ENCODE measurements at places on chromosomes 1 and 21. TPM values are rescaled to one million over a fixed set of nuclear protein-coding genes. Genes with fewer than 3 reads are reported as not detected.

The OXCT2 gene
- total RNA-seq = 0.53 TPM

DNA sequence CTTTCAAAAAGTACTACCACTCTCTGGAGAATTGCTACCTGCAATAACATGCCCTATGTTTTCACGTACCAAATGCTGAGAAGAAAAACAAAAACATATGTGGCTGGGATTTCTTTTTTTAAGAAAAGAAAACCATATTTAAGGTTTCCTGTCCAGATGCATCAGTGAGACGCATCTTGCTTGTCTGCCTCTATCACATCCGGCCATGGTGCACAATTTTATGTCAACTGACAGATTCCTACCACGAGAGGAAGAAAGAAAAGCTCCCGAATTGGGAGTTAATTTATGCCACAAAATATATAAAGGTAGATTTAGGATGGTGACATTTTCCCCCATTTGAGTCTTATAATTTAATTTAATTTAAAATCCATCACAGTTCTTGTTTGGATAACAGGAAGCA is 62.3 kb upstream of the COL24A1 start:
- no peak for DNase-seq

DNA sequence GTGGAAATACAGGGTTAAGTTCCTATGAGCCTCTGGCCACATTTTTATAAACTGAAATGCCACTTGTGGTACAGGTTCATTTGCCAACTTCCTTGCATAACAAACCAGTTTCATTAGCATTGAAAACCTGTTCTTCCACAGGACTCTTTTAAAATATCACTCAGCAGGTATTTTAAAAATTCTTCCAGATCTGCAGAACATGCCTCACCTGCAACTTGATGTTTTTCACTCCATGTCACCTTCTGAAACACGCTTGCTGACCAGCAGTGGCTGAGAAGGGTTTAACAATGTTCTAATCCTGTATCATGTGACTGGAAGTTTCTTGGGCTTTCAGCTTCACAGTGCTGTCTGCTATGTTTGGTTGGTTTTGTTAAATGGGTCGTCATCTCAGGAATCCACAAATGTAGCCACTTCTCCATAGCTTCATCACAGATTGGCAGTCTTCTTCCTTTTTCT is 17.6 kb upstream of the CBR3 start:
- DNase-seq = no peak

- DNase-seq = peak; percentile 78
Measured at GRCh38 chr1:58783090-58783992, 506 bp downstream of the JUN start.

GRCh38 chr1:31302709-31303441 is 6.0 kb downstream of the ZCCHC17 start:
- DNase-seq = no peak

- DNase-seq = no peak
Measured at GRCh38 chr1:66503841-66504470, 30.0 kb upstream of the SGIP1 start.

The LAPTM5 gene
- total RNA-seq = 485 TPM

The S100A14 gene
- total RNA-seq = not detected

The SLC26A9 gene
- total RNA-seq = not detected

The TARDBP gene
- 174 TPM for total RNA-seq

The LRRIQ3 gene
- 1.8 TPM for total RNA-seq

DNA sequence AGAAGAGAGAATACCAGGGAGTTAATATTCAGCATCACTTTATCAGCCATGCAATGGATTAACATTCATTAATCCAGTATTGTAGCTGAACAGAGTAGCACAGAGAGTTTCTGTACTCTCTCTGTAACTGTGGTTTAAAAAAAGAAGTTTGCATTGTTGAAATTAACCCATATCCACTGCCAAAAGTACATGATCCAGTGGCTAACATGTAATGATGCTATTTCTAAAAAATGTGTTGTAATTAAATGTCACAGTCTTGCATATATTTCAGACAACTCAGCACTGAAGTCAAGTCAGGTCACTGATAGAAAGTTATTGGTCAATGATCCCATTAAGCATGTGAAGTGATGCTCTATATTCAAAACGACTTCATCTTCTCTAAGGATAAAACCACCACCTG is 141.3 kb downstream of the NRIP1 start:
- DNase-seq = no peak

DNA sequence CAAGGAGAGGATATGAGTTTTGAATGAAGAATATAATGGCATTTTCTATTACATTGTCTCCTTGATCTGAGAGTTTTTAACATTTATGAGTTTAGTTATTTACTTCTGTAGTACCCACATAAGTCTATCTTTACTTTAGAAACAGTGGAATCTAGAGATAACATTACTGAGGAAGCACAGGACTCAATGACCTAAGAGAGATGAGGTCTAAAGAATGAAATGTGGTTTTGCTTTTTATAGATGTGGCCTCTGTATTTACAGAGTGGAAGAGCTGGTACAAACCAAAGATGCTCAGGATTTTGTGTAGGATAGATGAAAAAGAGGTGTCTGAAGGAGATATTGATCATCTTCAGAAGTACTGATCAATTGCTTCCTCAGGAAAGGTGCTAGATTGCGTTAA is 177.3 kb downstream of the KCTD3 start:
- no peak for DNase-seq

- DNase-seq = no peak
Measured at GRCh38 chr21:39071623-39072214, 111.5 kb downstream of the PSMG1 start.

DNA sequence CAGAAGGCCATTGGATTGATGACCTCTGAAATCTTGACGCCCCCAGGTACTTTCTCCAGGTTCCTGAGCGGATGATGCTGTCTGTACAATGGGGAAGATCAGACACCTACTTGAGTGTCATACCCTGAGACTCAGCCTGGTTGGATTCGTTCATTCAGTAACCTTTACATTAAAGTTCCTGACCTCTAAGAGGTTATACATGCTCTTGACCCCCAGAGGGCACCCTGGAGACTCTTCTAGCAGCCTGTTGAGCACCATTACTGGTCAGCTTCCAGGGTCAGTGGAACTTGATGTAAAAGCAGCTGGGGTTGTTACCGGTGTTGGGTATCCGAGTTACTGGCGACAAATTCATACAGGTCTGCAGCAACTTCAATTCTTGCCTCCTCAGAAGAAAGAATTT is 114.3 kb upstream of the ZNF678 start:
- no peak for DNase-seq

The SLC5A9 gene
- total RNA-seq = not detected

GRCh38 chr21:21436012-21436534 is 437.9 kb downstream of the NCAM2 start:
- no peak for DNase-seq

- no peak for DNase-seq
Measured at GRCh38 chr1:182301026-182301436, 90.6 kb downstream of the GLUL start.

GRCh38 chr1:52204696-52205095 is 62.8 kb downstream of the ZFYVE9 start:
- DNase-seq = no peak

DNA sequence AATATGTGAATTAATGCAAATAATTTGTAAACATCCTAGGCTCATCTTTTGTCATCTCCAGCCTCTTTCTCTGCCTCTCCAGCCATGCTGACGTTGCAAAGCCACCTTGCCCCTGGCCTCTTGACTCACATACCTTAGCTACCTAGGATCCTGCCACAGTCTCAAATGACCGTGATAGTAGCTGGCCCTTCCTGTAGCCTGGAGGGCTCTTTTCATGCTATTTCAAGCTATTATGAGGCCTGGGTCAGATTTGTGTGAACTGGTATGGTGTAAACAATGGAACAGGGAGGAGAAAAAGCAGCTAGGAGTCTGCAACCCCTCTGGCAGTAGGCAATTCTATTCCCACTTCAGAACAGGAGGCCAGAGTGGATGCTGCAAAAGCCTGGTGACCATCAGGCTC is 337.7 kb downstream of the DISC1 start:
- no peak for DNase-seq

- DNase-seq = no peak
Measured at GRCh38 chr1:155126556-155127104, 1.0 kb upstream of the EFNA1 start.

- DNase-seq = no peak
Measured at GRCh38 chr1:202944438-202944921, 13.6 kb downstream of the ADIPOR1 start.

DNA sequence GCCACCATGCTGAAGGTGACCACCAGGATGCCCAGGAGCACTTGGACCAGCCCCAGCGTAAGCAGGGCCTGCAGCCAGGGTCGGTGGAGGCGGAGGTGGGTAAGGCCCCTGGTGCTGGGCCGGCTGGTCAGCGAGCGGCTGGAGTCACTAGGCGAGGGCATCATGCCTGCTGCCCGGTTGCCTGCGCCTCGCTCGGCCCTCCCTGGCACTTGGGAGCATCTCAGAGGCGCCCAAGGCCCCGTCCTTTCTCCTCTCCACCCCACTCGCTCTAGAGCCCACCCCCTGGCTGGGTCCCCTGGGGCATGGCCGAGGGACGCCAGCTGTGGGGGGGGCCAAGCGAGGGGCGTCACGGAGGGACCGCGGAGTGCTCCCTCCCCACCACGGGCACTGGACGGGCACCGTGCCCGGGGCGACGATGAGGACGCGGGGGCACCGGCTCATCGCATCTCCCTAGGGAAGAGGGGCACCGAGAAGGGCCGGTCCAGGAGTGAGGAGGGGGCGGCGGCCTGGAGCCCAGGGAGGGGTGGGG is 505 bp downstream of the ENTREP3 start:
- no peak for DNase-seq

DNA sequence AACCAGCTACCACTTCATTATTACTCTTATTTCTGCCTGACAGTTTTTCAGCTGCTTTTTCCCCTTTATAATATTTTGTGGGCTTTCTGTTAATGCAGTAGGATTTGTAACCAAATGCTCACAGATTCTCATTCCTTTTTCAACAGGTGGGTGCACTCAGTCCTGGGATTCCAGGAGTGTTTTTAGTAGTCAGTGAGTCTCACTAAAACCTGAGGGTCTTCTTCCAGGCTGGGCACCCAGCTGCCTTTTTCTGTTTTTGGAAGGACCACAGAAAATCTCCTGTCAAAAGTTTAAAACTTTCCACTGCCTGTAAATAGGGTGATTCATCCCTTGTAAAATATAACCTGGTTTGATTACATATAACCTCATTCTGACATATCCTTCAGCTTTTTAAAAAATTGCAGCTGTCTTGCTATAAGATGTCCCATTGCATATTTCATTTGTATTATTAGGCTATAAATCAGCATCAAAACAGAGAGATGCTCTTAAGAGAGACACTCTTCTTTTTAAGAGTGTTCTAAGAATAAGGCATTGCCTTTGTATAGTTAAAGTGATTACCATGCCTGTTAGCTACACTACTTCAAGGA is 16.8 kb upstream of the CEP350 start:
- DNase-seq = no peak

DNA sequence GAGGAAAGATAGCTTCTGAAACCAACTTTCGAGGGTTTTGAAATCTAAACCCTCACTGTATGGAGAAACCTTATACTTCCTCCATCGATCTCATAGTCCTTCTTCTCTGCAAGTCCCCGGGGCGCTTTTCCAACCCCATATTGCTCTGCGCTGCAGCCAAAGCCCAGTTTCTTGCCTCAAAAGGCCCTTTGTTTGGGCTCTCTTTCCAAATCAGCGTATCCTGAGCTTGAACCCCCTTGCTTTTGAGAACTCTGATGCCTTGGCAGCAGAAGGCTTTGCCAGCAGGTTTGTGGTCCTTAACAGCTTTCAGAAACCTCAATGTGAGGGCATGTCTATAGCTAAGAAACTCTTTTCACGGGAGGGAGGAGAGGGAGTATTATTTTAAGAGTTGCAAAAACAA is 21.6 kb downstream of the PLPP3 start:
- DNase-seq = no peak

The KCNA3 gene
- total RNA-seq = 68.4 TPM

DNA sequence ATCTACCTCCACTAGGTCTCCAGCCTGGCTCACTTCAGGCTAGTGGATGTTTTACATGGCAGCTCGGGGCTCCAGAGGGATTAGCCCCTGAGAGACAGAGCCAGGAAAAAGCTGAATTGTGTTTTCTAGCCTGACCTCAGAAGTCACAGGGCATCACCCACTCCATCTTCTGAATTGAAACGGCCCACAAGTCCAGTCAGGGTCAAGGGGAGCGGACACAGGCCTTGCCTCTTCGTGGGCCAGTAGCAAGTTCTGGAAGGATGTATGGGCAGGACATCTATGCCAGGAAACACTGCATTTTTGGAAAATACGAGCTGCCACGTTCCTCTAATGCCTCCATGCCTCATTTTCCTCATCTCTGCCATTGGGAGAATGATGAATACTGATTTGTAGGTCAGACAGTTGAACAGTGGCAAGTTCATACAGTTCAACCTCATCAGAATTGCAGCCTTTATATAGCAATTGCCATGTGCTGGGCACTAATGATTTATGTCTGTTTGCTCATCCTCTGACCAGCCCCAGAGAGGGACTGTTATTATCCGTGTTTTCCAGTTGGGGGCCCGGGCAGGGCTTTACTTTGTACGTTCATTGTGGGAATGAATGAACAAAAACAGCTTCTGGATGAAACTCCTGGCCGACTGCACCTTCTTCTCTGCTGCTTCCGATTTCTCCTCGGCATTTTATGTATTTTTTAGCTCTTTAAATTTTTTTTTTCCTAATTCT is 23.2 kb upstream of the PCBP3 start:
- peak; percentile 12 for DNase-seq

The VCAM1 gene
- total RNA-seq = 0.53 TPM

GRCh38 chr1:236489710-236490377 is 33.9 kb upstream of the LGALS8 start:
- DNase-seq = no peak

DNA sequence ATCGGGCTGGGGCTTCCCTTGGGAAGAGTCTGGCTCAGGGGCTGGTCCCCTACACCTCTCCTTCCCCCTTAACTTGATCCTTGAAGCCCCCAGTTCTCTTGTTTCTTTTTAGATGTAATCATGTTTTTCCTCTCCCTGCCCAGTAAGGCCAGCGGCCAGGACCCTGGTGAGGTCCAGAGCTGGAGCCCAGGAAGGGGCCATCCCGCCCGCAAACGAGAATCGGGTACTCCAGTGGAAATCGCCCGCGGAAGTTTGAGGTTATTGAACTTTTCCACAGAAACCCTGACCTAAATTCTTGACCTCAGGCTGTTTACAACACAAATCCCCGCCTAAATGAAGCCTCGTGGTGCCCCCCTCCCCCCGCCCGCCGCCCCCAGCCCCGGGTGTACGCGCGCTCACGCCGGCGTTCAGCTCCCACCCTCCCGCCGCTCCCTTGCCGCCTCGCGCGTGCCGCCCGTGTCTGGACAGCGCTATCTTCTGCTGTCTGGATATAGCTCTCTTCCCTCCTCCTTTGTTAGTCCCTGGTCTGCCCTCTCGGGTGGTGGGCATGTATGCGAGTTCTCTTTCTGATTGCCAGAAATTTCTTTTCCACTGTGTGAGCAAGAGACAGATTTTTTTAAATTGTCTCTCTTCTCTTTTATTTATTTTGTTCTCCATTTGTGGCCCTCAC is 165.9 kb upstream of the CACNA1E start:
- DNase-seq = no peak

GRCh38 chr1:179247923-179248322 is 18.4 kb upstream of the ABL2 start:
- no peak for DNase-seq

DNA sequence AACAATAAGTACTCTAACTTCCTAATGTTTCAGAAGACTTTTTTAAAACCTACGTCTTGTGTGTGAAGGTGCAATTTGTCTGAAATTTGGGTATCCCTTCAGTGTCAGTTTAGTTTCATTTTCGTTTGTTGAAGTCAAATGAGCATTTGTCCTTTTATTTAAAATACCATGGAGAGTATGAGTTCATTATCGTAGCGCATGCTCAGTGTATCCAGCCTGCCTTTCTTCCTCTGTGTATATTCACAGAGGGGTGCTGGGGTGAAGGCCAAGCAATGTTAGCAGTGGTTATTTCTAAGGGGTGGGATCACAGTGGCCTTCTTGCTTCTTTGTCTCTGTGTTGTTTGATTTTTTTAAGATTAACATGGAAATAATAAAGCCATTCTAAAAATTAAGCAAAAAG is 43.2 kb downstream of the CNN3 start:
- no peak for DNase-seq

The REN gene
- not detected for total RNA-seq

Data from activated naive CD8-positive, alpha-beta T cell treated with anti-CD3 and anti-CD28 coated beads, Interleukin-2, amount 10 ng/mL, durations not matched to agents 7 days and 5 days (primary cell).